ENCODE measurements at places on chromosomes 16 and 17.

DNA sequence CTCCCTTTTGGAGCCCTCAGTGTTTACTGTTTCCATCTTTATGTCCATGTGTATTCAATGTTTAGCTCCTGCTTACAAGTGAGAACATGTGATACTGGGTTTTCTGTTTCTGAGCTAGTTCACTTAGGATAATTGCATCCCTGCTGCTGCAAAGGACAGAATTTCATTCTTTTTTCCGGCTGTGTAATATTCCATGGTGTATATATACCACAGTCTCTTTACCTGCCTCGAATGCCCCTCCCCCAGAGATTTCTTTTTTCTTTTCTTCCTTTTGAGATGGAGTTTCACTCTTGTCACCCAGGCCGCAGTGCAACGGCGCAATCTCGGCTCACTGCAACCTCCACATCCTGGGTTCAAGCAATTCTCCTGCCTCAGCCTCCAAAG lies 60.9 kb downstream of the RMI2 start:
- DNase-seq: no peak

GRCh38 chr16:75236736-75237397 lies 14.6 kb downstream of the BCAR1 start:
- DNase-seq: no peak

GRCh38 chr17:56699186-56699894 lies 105.8 kb downstream of the NOG start:
- peak; percentile 69 for DNase-seq

DNA sequence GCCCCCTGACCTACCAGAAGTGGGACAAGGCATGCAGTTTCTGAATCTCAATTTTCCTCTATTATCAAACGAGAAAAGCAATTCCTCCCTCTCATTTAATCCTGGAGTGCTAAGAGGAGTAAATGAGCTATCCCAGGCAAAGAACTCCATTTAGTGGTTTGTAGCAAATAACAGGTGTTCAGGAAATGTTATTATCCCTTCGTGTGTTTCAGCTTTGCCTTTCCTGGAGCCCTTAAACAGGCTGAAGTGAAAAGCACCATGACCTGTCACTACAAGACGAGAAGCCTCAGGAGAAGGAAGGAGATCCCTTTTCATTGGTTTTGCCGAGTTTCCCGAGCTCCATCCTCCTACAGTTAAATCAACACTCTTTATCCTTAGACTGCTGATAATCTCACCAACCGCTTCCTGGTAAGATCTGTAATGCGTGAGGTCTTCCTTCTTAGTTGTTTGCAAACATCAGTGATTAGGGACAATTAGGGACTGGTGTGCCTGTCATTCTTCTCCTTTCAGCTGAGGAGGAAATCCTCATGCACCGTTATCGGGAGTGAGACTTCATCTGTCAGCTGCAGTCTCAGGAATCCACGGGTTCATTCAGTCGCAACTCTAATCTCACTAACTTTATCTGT lies 30.8 kb upstream of the MYOCD start:
- DNase-seq: no peak

DNA sequence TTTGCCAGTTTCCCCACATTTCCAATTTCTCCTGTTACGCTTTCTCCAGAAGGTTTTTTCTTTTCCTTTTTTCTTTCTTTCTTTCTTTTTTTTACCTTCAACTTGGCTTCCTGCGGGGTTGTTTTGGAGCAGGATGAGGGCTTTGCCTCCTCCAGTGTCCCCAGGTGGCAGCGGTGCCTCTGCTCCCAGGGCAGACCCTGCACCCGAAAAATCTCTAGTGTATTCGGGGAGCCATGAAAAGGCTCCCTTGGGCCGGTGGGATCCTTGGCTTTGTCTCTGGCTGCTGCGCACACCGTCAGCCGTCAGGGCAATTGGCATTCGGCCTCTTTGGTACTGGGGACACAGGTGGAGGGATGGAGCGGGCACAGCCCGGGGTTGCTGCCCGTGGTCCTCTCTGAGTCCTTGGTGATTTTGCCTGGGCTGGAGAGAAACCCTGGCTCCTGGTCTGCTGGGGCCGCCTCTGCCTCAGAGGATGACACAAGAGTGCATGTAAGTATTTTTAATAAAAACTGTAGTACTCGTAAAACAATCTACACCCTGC lies 846 bp downstream of the ITGB3 start:
- no peak for DNase-seq

DNA sequence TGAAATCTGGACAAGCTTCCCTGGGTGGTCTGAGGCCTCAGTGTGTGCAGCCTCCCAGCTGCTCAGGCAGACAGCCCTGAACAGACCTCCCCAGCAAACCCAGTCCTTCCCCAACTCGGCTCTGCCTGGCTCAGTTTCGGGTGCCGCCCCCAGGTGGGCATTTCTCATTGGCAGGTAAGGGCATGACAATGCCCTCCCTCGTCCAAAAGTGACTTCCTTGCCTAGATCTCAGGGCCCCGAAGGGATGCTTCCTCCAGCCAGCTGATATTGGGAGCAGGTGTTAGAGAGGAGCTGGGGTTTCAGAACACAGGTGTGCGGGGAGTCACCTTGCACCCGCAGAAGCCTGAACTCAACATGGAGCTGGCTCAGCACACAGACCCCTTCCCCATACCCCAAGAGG lies 3.8 kb upstream of the PPL start:
- no peak for DNase-seq

- no peak for DNase-seq
Observed at GRCh38 chr17:79339321-79339720, 264.7 kb downstream of the ENGASE start.

DNA sequence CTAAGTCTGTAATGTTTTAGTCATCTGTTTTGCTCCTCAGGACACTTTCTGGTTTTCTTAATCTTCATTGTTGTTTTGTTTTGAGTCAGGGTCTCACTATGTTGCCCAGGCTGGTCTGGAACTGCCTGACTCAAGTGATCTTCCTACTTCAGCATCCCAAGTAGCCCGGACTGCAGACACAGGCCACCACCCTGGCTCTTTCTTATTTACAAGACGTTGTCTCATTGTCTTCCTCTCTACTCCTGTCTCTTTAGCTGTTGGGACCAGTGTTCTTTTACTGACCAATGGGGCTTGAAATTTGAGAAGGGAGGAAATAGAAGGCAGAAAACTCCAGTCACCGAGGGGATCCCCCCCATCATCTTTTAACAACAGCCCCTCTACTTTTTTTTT lies 1.2 kb downstream of the SCPEP1 start:
- DNase-seq: no peak

All from retinal pigment epithelial cell (primary cell).